Omental fat pad (tissue), 4 donors: ENCODE measurements at places on chromosomes 13 and 19.

DNA sequence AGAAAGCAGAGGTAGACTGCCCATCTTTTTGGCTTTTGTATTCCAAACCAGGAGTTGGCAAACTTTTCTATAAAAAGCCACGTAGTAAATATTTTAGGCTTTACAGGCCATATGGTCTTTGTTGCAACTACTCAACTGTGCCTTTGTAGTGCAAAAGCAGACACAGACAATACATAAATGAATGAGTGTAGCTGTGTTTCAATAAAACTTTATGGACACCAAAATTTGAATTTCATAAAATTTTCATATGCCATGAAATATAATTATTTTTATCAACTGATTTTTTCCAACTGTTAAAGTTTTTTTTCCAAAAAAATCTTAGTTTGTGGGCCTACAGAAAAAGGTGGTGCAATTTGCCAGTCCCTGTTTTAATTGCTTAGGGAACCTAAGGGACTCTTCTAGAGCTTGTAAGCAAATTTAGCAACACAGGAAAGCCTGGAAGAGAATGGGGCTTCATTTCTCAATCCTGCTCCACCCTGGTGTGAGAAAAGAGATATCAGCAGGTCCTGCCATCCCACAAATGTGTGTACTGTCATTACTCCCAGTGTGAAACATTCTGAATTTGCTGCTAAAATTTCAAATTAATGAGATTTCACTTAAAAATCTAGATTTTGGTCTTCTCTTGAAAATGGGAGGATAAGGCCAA, 194.2 kb downstream of the RGCC start:
- no peak for DNase-seq

GRCh38 chr19:35357867-35358573, at the start of gene FFAR3:
Gene FFAR3, plus strand, starts transcription at chr19:35358460. Its CDS starts 431 bp downstream, at chr19:35358891.
- no peak for DNase-seq

- DNase-seq: no peak
These were observed 452 bp downstream of the PIAS4 start for GRCh38 chr19:4007836-4008539.

DNA sequence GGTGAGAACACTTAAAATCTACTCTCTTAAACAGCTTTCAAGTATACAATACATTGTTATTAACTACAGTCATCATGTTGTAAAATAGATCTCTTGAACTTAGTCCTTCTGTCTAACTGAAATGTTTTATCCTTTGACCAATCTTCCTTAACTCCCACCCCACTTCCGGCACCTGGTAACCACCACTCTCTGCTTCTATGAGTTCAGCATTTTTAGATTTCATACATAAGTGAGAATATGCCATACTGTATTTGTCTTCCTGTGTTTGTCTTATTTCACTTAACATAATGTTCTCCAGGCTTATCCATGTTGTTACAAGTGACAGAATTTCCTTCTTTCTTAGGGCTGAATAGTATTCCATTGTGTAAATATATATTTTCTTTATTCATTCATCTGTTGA, 144.1 kb upstream of the TRPC4 start:
- no peak for DNase-seq

DNA sequence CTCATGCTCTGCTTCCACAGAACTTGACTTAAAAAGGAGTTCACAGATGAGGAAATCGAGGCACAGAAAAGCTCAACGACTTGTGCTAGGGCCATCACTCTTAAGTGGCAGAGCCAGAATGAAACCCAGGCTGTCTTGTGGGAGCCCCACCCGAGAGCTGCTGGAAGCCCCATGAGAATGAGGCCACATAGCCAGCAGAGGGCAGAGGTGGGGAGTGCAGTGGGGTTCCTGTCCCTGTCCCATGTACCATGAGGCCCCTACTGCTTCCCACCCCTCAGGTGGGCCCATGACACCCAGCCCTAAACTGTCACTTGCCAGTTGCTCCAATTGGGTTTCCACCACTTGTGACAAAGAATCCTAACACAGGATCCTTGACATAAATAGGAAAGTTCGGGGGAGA, 175.9 kb downstream of the IRS2 start:
- no peak for DNase-seq

DNA sequence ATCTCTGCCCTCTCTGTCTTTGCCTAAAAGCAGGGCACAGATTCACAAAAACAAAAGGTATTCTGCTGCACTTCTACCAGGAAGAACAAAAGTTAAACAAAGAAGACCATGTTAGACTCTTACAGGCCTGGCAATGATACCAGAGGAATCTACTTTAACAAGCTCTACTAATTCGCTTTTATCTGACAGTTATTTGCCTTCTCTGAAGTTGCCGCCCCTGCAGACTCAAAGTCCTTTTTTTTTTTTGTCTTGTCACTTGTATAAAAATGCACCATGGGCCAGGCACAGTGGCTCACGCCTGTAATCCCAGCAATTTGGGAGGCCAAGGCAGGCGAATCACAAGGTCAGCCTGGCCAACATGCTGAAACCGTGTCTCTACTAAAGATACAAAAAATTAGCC, 176.5 kb upstream of the UBL3 start:
- DNase-seq: no peak

DNA sequence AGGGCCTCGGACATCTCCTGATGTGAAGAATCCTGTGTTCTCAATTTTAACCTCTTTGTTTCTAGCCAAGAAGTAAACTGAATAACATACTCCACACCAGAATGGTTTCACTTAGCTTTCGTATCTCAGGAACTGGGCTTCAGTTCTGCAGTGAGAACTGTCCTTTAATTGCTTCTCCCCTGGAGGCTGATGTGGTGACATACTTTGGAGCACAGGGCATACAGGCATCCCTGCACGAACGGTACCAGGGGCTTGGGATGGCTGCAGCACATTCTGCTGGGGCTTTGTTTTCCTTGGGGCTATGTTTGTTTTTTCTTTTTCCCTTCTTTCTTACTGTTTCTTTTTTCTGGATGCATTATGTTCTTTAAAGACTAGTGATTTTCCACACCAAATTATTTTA, 230.5 kb downstream of the TM9SF2 start:
- DNase-seq: no peak

DNA sequence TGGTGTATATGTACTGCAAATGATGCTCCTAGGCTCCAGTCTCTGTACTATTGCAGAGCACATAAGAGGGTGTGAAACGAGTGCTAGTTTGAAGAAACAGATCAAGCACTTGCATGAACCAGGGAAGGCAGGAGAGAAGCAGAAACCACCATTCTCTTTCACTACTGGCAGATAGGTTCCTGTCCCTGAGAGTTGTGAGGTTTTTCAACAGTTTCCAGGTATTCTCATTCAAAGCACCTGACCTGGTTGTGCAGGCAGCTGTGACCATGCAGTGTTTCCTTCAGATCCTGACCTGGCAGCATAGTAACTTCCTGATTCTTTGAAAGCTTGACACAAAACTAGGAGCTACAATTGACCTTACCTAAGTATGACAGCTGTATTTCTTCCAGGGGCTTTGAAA, 164.9 kb downstream of the UFM1 start:
- DNase-seq: no peak

DNA sequence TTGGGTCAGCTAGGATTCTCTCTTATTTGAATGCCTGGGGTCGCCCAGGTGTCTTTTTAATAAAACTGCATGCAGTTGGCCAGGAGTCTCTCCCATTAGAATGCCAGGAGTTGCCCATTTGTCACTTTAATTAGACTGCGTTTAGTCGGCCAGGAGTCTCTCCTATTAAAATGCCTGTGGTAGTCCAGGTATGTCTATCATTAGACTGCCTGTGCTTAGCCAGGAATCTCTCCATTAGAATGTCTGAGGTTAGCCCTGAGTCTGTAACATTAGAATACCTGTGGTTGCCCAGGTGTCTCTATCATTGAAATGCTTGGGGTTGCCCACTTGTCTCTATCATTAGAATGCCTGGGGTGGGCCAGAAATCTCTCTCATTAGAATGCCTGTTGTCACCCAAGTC, 1470.9 kb downstream of the UQCRFS1 start:
- DNase-seq: no peak

DNA sequence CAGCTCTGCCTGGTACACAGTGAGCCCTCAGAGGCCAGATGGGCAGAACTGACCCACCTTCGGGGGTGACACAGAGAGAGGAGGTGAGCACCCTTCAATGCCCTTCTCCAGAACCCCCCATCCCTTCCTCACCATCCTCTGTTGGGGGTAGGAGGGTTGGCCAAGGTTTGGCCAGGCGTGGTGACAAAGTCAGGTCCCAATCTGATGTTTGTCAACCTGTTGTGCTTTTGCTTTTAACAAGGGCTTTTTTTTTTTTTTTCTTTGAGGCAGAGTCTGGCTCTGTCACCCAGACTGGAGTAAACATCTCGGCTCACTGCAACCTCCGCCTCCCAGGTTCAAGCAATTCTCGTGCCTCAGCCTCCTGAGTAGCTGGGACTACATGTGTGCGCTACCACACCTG, 7.3 kb downstream of the PTGIR start:
- no peak for DNase-seq

GRCh38 chr13:76943646-76944045, 4.7 kb upstream of the ACOD1 start:
- DNase-seq: no peak

- DNase-seq: no peak
These were observed 53.6 kb upstream of the TPM4 start for GRCh38 chr19:16022681-16023080.

GRCh38 chr13:113275387-113275786, 21.7 kb upstream of the LAMP1 start:
- DNase-seq: no peak

DNA sequence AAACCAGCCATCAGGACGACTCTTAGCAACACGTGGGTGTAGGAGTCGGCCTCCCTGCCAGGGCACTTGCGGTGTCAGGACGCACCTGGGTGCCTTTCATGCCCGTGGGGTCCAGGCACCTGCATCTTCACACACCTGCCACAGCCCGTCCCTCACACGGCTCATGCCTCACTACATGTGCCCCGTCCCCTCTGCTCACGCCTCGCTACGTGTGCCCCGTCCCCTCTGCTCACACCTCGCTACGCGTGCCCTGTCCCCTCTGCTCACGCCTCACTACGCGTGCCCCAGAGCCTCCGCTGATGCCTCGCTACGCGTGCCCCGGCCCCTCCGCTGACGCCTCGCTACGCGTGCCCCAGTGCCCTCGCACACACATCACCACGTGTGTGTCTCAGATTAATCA, 58.0 kb upstream of the F7 start:
- no peak for DNase-seq

DNA sequence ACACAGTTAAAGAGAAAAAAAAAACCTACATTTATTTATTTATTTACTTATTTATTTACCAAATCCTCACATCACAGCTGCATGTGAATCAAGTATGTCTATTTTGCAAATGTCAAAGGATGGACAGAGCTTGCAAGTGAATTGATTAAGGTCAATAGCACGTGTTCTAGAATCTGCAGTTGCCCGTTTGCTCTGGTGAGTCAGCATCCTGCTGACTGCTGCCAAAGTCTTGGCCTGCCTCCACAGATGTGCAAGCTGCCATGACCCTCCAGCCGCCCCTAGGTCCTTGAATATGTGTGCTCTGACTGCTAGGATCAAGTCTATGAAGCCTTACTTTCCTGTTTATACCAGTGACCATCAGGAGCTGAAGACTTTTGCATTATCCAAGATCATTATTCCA, 320.6 kb downstream of the GPC5 start:
- no peak for DNase-seq

DNA sequence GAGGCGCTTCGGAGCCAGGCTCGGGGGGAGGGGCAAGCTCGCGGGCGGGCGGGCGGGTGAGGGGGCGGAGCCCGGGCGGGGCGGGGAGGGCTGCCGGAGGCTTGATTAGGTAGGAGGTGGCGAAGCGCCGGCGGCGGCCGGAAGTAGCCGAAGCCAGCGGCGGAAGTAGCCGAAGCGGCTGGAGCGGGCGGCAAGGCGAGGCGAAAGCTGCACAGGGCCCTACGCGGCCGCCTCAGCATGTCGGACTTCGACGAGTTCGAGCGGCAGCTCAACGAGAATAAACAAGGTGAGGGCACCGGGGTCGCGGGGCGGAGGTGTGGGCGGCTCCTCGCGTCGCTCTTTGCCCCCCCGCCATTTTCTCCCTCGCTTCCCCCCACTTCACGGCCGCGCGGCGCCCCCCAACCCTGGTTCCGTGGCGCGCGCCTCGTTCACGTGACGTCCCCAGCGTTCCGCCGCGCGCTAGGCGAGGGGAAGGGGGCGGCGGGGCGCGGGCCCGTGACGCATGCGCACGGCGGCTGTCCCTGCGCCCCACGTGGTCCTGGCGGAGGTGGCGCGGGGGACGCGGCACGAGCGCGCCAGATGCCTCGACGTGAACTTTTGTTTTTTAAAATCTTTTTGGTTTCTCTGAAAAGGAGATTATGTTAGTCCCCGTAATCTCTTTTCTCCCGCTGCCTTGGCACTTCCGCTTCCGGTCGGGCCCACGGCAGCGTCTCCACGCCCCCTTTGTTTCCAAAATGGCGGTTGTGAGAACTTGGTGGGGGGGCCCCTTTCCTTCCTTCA, at the start of gene U2AF2:
Gene U2AF2, plus strand, starts transcription at position 168 of the 780 bp plus-strand sequence. Its CDS starts 70 bp downstream, at position 238.
- DNase-seq: peak; percentile 86

- no peak for DNase-seq
These were observed 44.7 kb upstream of the SIAH3 start for GRCh38 chr13:45896285-45896684.

DNA sequence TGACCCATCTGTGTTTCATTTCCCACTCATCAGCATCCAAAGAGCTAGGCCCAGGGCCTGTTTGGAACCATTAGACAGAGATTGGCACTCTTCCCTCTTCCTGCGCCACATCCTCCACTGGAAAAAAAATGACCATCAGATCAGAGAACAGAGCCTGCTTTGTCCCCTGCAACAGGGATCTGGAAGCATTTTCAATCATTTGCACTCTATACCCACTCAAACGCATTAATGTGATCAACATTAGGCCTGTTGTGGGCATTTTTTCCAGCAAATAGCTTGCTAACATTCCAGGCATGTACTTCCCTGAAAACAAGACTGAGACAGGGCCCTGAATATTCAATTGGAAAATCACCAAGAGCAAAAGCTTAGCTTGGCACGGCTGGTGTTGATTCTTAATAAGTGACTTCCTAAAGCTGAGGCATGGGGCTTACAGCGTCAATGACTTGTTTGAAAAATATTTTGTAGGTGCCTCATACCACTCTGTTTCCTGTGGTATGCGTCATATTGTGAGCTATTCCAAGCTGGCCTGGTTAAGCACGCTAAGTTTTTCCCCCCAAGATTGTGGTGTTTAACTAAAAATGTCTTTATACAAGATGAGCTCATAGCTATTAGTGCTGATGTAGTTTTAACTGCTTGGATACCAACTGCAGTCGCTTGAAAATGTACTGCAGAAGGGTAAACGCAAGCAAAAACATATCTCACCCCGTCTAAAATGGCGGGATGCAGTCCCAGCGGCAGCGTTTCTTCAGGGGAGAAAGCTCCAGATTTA, 404.4 kb downstream of the SPRY2 start:
- DNase-seq: no peak

GRCh38 chr13:101875091-101875490, 422.6 kb downstream of the ITGBL1 start:
- DNase-seq: no peak

DNA sequence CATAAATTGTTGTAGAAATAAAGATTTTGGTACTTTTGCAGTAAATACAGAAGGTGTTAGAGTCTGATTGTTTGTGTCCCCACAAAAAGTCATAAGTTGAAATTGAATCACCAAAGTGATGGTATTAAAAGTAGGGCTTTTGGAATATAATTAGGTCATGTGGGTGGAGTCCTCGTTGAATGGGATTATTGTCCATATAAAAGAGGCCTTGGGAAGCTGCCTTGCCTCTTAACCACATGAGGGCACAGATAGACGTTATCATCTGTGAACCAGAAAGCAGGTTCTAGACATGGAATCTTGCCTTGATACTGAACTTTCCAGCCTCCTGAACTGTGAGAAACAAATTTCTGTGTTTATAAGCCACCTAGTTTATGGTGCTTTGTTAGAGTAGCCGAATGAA, 186.8 kb downstream of the PRR20E start:
- no peak for DNase-seq
